GM18507 (cell line): ENCODE measurements at places on chromosomes 13 and 19.

DNA sequence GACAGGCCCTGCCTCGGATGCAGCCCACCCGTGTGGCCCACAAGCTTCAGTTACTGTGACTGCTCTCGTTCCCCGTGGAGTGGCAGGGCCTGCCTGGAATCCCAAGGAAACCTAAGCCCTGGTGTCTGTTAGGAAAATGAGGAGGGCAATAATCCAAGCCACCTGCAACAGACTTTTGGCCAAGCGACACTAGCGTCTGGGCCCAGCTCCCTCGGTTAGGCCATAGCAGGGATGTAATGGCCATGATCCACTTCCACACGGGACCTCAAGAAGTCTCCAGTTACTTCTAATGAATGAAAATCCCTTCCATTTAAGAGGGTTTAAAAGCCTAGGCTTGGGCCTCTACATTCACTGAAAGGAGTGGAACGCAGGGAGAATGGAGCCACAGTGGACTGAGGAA lies 8.9 kb downstream of the ZC3H4 start:
- no peak for DNase-seq

DNA sequence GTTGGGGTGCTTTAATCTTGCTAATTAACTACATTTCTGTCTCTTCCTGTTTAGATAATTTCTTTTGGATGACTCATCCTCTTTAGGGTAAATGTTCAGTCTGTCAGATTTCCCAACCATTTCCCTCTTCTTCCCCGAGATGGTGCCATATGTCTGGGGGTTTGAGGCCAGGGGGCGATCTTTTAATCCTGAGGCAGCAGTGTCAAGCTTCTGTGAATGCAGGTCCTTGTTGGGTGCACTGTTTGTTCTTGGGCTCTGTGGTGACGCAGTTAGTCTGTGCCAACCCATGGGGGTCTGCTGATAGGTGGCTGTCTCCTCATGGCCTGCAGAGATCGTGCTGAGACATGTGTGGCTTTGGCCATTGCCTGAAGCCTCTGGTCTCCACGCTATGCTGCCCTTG lies 420.4 kb downstream of the NDFIP2 start:
- no peak for DNase-seq

DNA sequence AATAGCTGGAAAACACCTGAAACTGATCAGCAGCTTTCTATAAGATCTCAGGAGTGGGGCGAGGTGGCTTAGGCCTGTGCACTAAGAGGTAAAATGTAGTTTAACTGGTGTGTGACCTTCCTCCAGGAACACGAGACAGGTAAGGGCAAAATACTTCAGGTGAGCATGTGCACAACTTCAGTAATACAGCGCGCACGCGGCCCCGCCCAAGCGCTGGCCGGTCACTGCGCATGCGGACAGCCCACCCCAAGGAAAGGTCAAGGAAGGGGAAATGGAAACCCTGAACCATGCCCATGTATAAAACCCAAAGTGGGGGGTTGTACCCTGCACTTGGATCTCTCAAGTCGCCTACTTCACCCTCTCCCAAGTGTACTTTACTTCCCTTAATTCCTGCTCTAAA lies 49.4 kb upstream of the ARHGEF7 start:
- DNase-seq = no peak

- DNase-seq = no peak
Observed at GRCh38 chr13:100214886-100215285, 126.0 kb downstream of the PCCA start.

- DNase-seq = no peak
Observed at GRCh38 chr19:50003810-50004419, 21.3 kb downstream of the VRK3 start.

- no peak for DNase-seq
Observed at GRCh38 chr13:102035969-102036368, 365.9 kb downstream of the FGF14 start.

DNA sequence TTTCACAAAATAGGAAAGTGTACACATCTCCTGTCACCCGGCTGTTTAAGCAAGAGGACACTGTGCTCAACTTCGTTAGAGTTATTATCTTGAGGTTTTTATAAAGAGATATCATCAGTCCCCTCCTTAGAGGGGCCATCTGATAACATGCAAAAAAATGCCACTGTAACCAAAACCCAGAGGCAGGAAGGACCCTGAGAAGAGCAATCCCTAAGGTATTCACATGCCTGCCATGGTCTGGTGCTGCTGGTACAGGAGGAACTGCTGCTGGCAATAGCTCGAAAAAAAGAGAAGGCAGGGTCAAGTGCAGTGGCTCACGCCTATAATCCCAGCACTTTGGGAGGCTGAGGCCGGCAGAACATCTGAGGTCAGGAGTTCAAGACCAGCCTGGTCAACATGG lies 12.8 kb upstream of the CEACAM3 start:
- DNase-seq = no peak

- DNase-seq = no peak
Observed at GRCh38 chr19:32658527-32658926, 16.5 kb downstream of the ANKRD27 start.

- DNase-seq = no peak
Observed at GRCh38 chr19:18883526-18884304, 12.2 kb downstream of the CERS1 start.

GRCh38 chr13:106599875-106600797 lies 32.2 kb upstream of the ARGLU1 start:
- no peak for DNase-seq

- DNase-seq = no peak
Observed at GRCh38 chr19:10141973-10142372, 22.3 kb upstream of the EIF3G start.

DNA sequence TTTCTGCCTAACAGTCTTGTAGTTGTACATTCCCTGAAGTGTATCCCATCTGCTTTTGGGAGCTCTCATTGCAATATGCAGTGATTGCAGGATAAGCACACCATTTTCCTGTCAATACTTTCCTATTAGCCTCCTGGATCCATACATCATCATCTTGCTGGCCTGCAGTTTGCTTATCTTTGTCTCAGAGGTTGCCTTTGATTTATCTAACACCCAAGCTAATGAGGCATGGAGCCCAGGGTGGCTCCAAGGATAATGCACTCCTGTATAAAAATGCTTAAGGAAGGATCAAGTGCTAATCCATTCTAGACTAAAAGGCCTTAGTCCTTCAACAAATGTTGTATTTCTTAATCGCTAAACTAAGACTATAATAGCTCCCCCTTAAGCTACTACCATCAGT lies 161.6 kb upstream of the OBI1 start:
- DNase-seq = no peak

DNA sequence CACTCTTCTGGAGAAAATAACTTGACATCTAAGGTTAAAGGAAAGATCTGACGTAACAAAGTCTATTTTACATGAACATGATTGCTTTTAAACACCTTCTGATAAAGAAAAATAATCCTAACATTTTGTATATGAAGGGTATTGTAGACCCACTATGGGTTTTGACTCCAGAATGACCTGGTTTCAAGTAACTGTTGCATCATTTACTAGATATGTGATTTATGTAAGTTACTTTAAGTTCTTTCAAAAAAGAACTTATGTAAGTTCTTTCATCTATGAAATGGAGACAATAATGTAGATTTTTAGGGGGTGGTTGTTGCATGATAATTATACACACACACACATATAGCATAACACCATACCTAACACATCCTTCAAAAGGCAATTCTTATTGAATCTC lies 147.6 kb upstream of the MIR17HG start:
- DNase-seq = no peak

DNA sequence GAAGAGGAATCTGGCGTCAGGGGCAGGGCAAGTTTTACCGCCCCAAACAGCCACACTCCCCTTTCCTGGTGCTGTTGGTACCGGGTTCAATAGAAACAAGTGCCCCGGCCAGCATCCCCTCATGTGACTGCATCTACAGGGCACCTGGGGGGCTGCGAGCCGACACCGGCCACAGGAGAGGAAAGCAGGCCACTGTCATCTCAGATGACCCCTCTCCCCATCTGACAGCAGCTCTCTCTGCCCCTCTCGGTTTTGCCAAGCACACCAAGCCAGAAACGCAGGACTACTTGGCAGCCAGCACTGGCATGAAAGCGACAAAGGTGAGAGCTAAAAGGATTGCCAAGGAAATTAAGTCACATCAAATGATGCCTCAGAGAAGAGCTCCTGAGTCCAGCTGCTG lies 37.1 kb downstream of the MLLT1 start:
- no peak for DNase-seq

- DNase-seq = no peak
Observed at GRCh38 chr13:32932376-32932775, 83.8 kb upstream of the KL start.

GRCh38 chr13:19952850-19953249 lies 5.7 kb upstream of the ZMYM2 start:
- DNase-seq = no peak

GRCh38 chr19:7833225-7834099 lies 3.4 kb downstream of the EVI5L start:
- no peak for DNase-seq

DNA sequence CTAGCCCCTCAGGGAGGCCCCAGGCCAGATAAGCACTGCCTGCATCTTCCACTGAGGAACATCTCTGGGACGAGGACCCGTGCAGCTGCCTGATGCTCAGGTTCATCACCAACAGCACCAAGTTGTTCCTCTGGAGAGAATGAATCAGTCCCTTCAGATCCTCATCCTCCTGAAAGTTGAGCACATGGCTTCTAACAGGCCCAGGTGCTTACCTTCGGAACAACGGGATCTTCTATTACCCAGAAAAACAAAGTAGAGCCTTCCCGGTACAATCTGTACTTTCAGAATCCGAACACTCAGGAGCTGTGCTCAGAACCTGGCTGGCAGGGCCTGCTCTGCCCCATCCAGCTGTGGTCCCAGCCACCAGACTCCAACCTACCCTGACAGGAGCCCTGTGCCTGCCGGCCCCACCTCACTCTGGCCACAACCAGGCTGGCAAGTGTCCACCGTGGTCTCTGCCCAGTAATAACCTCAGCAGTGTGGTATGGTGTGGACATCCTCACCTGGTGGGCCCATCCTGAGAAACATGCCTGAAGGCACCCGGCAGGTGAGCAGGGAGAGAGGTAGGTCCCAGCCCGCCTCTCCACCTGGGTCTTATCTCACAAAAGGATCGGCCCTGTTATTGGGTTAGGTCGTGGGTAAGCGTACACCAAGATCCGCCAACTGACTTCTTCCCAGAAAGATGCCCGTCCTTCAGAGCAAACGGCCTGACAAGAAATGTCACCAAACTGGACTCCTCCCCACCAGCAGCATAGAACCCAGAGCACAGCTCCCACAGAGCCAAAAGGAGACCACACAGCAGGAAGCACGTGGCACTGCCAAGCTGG lies 34.1 kb downstream of the ELL start:
- DNase-seq = no peak

DNA sequence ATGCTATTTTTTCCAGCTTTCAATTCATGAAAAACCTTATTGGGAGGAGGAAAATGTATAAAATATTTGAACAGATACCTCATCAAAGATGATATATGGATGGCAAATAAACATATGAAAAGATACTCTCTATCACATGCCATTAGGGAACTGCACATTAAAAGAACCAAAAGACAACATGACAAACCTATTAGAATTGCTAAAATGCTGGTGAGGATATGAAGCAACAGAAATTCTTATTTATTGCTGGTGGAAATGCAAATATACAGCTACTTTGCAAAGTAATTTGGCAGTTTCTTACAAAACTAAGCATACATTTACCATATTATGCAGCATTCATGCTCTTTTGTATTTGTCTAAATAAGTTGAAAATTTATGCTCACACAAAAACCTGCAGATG lies 1783.9 kb upstream of the PCDH20 start:
- DNase-seq = no peak

GRCh38 chr19:54191811-54192453 lies 824 bp downstream of the TSEN34 start:
- no peak for DNase-seq

GRCh38 chr13:60164234-60164889 lies 634 bp upstream of the DIAPH3 start:
- no peak for DNase-seq

DNA sequence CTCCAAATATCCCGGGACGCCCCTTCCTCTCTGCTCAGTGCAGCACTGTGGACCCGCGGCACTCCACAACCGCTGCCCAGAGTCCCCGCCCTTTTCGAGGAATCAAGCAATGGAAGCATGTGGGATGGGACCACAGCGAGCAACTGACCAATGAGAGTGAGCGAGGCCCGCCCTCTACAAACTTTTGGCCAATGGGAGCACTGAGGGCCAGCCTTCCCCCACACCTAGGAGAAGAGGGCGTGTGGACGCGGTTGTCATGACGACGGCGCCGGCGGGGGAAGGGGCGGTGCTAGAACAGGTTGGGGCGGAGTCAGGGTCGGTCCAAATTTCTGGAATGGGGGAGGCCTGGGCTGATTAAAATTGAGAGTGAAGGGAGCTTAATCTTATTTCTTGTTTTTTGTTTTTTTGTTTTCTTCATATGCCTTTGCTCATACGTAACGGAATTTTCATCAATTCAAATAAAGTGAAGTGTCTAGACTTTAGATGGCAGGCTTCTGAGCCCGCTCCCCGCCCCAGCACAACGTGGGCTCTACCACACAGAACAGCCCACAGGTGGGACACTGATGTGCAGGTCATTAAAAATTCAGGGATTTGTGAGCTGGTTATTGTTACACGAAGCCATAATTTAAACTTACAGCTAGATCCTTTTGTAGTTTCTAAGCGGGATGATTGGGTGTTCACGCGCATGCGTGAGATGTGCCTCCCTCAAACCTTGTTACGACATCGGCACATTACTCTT lies at the start of gene DNAAF3:
Gene DNAAF3, minus strand, starts transcription at position 84 of the 739 bp plus-strand sequence. CDS start 200 bp downstream, outside the sequence.
- DNase-seq = peak; percentile 91

DNA sequence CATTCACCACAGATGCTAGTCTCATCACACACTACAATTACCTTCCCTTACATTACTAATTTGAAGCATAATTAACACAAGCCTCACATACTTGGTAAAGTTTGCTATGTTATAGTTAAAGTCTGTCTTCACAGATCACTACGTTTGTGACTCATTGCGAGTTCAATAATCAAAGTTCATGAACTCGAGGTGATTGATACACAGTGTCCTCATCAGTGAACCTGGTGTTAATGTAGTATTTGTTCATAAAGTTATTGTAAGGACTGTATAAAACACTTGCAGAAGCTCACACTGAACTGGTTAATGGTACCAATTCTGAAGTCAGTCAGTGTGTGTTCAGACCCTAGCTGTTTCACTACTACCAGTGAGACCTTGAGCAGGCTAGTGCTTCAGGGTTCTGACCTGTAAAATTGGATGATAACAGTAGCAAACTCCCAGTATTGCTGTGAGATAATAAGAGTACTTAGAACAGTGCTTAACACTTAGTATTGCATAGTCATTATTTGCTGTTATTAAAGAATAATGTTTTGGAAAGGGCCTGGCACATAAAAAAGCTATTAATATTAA lies 313.3 kb downstream of the LIG4 start:
- no peak for DNase-seq

- DNase-seq = no peak
Observed at GRCh38 chr19:38815059-38816001, 2.6 kb upstream of the LGALS4 start.

GRCh38 chr19:38201731-38202130 lies 22.3 kb downstream of the DPF1 start:
- no peak for DNase-seq

GRCh38 chr13:103236213-103236612 lies 170.0 kb upstream of the SLC10A2 start:
- no peak for DNase-seq

DNA sequence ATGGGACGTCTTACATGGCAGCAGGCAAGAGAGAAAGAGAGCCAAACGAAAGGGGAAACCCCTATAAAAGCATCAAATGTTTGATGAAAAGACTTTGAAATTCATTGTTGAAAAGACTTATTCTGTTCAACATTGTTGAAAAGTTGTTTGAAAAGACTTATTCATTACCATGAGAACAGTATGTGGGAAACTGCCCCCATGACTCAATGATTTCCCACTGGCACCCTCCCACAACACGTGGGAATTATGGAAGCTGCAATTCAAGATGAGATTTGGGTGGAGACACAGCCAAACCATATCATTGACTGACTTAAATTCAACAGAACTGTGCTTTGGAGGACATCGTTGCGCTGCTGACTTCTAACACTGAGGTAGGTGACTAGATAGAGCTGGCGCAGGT lies 48.0 kb upstream of the RCBTB2 start:
- no peak for DNase-seq
